Activated naive CD4-positive, alpha-beta T cell treated with anti-CD3 and anti-CD28 coated beads, Interleukin-2, amount 50 U/mL, for 72 hours (primary cell): ENCODE measurements at places on chromosomes 5 and 9. TPM values are rescaled to one million over a fixed set of nuclear protein-coding genes. Genes with fewer than 3 reads are reported as not detected.

Gene PCDHB5
- 0.08 TPM for total RNA-seq

Gene C9orf153
- 0.39 TPM for total RNA-seq

Gene HEXB
- 47.1 TPM for total RNA-seq

Gene RUFY1
- 60.9 TPM for total RNA-seq
